ENCODE measurements at places on chromosomes 12 and 14. TPM values are rescaled to one million over a fixed set of nuclear protein-coding genes. Genes with fewer than 3 reads are reported as not detected.

Gene OAS1
- total RNA-seq: 43.6 TPM

Gene NPFF
- not detected for total RNA-seq

Gene ART4
- total RNA-seq: 0.29 TPM

Gene DGLUCY
- 56.1 TPM for total RNA-seq

Gene FERMT2
- 101 TPM for total RNA-seq
